ENCODE measurements at places on chromosomes 12 and 14.

GRCh38 chr12:116039081-116039480 lies 238.4 kb downstream of the MED13L start:
- DNase-seq, result no peak

- DNase-seq, result no peak
These were observed 40.2 kb downstream of the TAOK3 start for GRCh38 chr12:118332511-118332910.

GRCh38 chr12:114395755-114396152 lies 10.2 kb downstream of the TBX5 start:
- no peak for DNase-seq

GRCh38 chr12:45289245-45290215 lies 73.6 kb downstream of the ANO6 start:
- no peak for DNase-seq

GRCh38 chr14:103257211-103257962 lies 76.7 kb upstream of the EIF5 start:
- no peak for DNase-seq

- no peak for DNase-seq
These were observed 129.1 kb upstream of the MAX start for GRCh38 chr14:65231286-65231980.

DNA sequence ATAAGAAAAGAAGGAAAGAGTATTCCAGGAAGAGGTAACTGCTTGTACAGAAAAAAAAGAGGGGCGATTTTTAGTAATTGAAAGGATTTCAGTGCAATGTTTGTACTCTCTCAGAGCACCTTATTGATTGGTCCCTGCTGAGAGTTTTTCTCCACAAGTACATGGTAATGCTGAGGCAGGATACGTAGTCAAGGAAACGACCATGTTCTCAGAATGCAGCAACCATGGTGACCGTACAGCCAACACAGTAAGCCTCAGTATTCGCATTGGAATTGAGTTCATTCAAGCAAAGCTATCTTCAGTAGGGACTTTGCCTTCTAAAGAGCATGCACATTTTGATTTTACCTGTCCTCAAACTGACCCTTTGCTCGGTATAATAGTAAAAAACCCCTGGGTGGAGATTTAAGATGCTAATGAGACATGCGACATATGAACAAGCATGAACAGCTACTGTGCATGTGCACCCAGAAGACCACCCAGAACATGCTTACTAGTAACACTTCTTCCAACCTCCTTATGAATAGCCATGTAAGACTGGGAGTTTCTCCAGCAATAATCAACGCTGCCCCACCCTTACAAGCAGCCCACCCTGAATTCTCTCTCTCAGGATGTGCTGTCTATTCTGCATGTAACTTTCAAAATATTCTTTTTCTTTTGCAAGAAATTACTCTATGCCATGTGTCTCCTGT lies 6.2 kb upstream of the SLC41A2 start:
- no peak for DNase-seq
